ENCODE measurements at places on chromosomes 4 and X. TPM values are rescaled to one million over a fixed set of nuclear protein-coding genes. Genes with fewer than 3 reads are reported as not detected.

TRMT10A gene
- total RNA-seq = 3.7 TPM

DNA sequence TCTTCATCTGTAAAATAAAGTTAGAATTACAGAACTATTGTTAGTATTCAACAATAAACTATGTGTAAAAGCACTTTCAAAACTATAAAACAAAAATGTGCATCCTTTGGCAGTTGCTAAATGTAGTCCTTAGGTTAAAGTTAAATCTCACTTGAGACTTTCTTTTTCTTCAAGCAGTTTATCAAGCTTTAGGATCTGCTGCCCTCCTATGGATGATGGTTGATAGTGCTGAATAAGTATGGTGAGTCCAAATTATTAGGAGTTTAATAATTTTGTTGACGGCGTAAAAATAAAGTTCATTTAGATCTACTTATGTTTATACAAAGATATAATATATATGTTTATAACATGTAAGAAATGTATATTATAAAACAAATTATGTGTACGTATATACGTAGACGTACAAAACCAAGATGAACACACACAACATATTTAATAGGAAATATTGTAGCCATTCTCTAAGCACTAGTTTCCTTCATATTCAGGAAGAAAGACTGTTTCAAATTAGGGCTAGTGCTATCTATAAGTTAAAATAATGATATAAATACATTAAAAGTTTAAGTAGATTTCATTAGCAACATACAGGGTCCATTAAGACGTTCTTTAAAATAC, 22.3 kb downstream of the UGT2A2 start:
- no peak for DNase-seq

DNA sequence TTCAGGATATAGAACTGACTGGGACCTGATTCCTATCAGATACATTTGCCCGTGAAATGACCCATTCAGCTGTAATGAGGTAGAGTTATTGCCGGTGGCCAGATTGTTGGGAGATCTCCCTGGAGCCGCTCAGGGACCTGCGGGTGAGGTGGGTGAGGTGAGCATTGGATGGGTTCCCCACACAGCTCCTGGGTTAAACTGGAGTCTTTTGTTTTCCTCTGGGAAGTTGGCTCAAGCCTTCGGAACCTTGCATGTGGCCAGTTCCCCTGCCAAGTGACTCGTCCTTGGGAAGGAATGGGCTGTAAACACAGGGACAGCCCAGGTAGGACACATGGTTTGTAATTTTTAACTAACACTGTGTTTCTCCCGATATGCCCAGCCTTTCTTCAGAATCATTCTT, 31.6 kb upstream of the KIT start:
- DNase-seq = no peak

DNA sequence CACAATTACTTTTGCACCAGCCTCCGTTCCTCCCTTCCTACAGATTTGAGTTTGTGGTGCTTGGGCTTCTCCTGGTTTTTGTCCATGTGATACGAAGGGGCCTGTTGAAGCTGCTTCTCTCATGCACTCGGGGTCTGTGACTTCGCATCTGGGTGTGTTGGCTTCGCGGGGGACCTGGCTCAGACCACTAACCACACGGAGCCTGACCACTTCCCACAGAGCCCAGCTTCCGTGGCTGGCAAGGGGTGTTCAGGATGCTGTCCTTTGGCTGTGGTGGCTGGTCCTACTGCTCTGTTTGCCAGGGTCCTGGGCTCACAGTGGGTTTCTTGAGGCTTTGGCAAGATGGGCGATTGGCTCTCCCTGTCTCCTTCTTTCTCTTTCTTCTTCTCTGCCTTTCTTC, 19.8 kb upstream of the XG start:
- peak; percentile 30 for DNase-seq

DNA sequence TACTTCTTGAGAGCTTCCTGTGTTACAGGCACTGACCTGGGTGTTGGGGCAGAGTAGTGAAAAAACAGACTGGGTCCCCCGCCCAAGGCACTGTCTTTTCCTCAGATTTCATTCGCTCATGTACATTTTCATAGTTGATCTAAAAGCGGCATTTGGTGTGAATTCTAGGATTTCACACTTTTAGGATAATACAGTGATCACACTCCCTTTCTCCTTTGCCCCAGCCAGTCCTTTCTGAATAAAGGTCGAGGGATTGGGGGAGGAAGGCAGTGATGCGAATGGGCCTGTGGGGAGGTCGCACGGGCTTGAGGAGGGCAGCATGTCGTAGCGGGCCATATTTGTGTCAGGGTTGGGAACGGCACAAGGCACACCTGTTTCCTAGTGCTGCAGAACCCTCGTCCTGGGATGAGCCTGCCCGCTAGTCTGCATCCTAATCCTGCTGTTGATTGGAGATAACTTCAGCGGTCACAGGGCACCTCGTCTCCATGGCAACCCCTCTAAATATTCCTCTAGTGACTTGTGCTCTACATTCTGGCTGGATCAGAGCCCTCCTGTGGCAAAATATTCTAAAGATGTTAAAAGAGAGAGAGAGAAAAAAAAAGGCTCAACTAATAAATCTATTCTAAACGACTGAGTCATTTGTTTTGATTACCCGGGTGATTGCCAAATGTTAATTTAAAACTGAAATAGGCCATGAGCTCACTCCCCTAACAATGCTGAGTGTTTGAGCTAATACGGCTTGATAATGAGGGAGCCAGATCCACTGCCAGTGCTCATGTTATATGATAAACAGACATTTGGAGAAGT, 21.8 kb downstream of the FHL1 start:
- DNase-seq = peak; percentile 78

GRCh38 chr4:146674829-146675570, 36.3 kb downstream of the POU4F2 start:
- DNase-seq = no peak

Data from Daoy (cell line).